ENCODE measurements at places on chromosomes 2 and 18.

DNA sequence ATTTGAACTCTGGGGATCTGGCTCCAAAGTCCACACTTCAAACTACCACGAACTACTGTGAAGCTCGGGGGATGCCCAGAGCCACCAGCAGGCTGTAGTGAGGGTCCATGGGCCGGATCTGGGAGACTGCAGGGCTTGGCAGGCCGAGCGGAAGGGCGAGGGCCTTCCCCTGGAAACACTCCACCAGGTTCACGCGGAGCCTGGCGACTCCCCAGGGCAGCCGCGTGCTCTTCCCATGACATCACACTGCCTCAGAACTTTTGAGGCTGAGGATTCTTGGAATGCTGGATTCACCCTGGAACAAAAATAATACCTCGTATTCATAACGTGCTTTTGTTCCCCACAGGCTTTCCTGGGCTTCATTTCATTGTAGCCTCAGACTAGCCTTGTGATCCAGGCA lies 201.0 kb downstream of the SMAD7 start:
- DNase-seq, result peak; percentile 84

DNA sequence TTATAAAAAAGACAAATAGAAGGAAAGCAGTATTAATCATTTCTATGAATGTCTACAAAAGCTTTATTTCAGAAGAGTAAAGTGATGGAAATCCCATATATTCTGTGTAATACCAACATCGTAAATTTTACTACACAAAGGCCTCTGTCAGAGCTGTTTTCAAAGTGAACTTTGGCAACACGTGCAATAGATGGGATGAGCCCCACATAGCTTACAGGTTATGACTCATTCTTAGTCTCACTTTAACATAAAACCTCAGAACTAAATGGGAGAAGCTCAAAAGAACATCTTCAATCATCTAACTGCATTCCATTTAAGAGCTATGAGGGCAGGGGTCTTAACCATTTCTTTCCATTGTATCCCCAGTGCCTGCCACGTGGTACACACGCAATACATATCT lies 11.5 kb downstream of the VPS4B start:
- no peak for DNase-seq

GRCh38 chr2:152718909-152719645 lies 657 bp downstream of the ARL6IP6 start:
- DNase-seq, result no peak

- DNase-seq, result no peak
Measured at GRCh38 chr18:56927786-56928185, 219.1 kb upstream of the BOD1L2 start.

DNA sequence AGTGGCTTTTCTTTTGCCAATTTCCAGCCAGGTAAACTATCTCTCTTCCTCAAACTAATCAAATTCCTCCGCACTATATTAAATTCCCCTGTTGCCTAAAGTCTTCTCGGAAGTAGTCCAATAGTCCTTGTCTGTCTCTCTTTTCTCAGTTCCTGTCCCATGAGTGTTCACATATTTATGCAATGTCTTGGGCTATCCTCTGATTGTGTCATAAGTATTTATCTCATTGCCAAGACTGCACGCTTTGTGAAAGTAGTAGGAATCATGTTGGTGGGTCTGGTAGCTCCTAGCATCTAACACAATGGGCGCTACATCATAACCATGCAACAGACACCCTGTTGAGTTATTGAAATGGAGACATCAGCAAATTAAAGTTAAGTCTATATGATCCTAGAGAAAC lies 59.9 kb upstream of the POU3F3 start:
- no peak for DNase-seq

GRCh38 chr2:29192526-29192925 lies 77.3 kb downstream of the CLIP4 start:
- DNase-seq, result no peak

GRCh38 chr2:12486205-12487118 lies 230.3 kb upstream of the TRIB2 start:
- no peak for DNase-seq

- no peak for DNase-seq
Measured at GRCh38 chr2:64881037-64881492, 108.1 kb upstream of the SLC1A4 start.

DNA sequence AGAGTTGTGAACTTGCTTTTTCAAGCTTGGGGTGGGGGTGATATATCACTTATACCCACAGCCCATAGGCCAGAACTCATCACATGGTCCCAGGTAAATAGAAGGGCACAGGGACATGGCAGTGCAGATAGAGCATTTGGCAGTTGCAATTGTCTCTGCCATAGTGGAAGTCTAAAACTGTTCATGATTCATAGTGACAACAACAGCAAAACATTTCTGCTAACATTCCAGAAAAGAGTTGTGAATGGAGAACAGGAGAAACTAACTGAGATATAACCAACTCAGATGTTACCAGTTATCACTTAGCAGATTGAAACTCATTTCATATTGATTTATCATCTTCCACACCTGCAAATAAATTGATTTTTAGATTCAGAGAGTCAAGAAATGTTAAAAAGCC lies 278.6 kb upstream of the KYNU start:
- no peak for DNase-seq

All from Right ventricle myocardium superior (tissue), 1 donor.